Activated T-cell treated with anti-CD3 and anti-CD28 coated beads, Interleukin-2, amount 50 U/mL, for 72 hours (primary cell): ENCODE measurements at places on chromosomes 7 and 10.

GRCh38 chr7:19362099-19362498, 216.9 kb upstream of the FERD3L start:
- DNase-seq, result no peak
- no peaks in the 10 kb centered on the region for H3K27me3 ChIP-seq
- H3K36me3 ChIP-seq, result no peaks in the 10 kb centered on the region
- H3K27ac ChIP-seq, result no peak overlapping the region
- H3K4me3 ChIP-seq, result no peak overlapping the region

DNA sequence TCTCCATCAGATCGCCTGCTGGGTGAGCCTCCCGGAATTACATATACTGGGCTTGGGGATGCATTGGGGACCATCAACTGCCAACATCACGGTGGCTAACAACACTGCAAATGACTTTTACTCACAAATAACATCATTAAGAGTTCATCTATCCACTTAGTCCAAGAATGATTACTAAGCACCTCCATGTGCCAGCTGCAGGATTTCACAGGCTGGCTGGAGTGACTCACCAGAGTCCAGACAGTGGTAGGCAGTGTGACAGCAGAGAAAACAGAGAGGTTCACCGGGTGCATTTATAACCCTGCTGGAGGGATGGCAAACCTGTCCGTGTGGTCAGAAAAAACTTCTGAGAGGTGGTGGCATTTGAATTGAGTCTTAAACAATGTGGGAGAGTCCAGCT, 3.2 kb upstream of the IGFBP3 start:
- no peaks in the 10 kb centered on the region for H3K36me3 ChIP-seq
- H3K27ac ChIP-seq, result no peak overlapping the region
- peaks cover 25% of the 10 kb centered on the region for H3K4me1 ChIP-seq
- peaks cover 36% of the 10 kb centered on the region for H3K27me3 ChIP-seq
- no peak for DNase-seq
- no peak overlapping the region for H3K4me3 ChIP-seq

GRCh38 chr10:15571575-15571974, 148.1 kb downstream of the ITGA8 start:
- no peak for DNase-seq
- no peaks in the 10 kb centered on the region for H3K27me3 ChIP-seq
- no peak overlapping the region for H3K27ac ChIP-seq
- no peaks in the 10 kb centered on the region for H3K4me1 ChIP-seq
- no peaks in the 10 kb centered on the region for H3K36me3 ChIP-seq

GRCh38 chr7:121330053-121330833, 1.4 kb downstream of the WNT16 start:
- peaks cover 23% of the 10 kb centered on the region for H3K4me1 ChIP-seq
- peak overlapping the region; percentile 76 for H3K4me3 ChIP-seq
- H3K27me3 ChIP-seq, result peaks cover 65% of the 10 kb centered on the region
